Right lobe of liver (tissue), 6 donors: ENCODE measurements at places on chromosomes 13 and 19. TPM values are rescaled to one million over a fixed set of nuclear protein-coding genes. Genes with fewer than 3 reads are reported as not detected.

ZNF578 gene
- total RNA-seq, result not detected

PSG1 gene
- total RNA-seq, result not detected

CRLF1 gene
- not detected for total RNA-seq

RASGRP4 gene
- 1.5 TPM for total RNA-seq

ZFR2 gene
- total RNA-seq, result not detected

RNF113B gene
- total RNA-seq, result not detected

RGS9BP gene
- total RNA-seq, result not detected

ZNF816 gene
- 1.7 TPM for total RNA-seq

CYP4F3 gene
- total RNA-seq, result 277 TPM

ZNF823 gene
- total RNA-seq, result 3.9 TPM

CD37 gene
- 1.9 TPM for total RNA-seq

C19orf33 gene
- total RNA-seq, result not detected

SIGLEC8 gene
- total RNA-seq, result 0.55 TPM

ATP4B gene
- total RNA-seq, result not detected

DNAAF3 gene
- 2.0 TPM for total RNA-seq

KLK4 gene
- not detected for total RNA-seq

ZNF222 gene
- total RNA-seq, result 1.2 TPM

TECR gene
- 81.9 TPM for total RNA-seq

CEBPA gene
- total RNA-seq, result 53.9 TPM

ZNF98 gene
- not detected for total RNA-seq

PCDH20 gene
- total RNA-seq, result 1.7 TPM

ZNF837 gene
- 3.8 TPM for total RNA-seq

ZFP82 gene
- 0.26 TPM for total RNA-seq

LILRA2 gene
- total RNA-seq, result 1.8 TPM

TNFRSF19 gene
- 0.32 TPM for total RNA-seq

TPT1 gene
- 2,051 TPM for total RNA-seq

GGN gene
- total RNA-seq, result not detected

PABPC3 gene
- not detected for total RNA-seq

GDF15 gene
- total RNA-seq, result 1.6 TPM

RNF17 gene
- not detected for total RNA-seq

CILP2 gene
- 0.12 TPM for total RNA-seq

HRC gene
- total RNA-seq, result not detected

PTH2 gene
- total RNA-seq, result not detected

PALM gene
- 10.8 TPM for total RNA-seq

NLRP4 gene
- total RNA-seq, result not detected

EDNRB gene
- 18.3 TPM for total RNA-seq

PLK5 gene
- not detected for total RNA-seq

CEACAM3 gene
- 0.50 TPM for total RNA-seq

KLF1 gene
- not detected for total RNA-seq

FBXO17 gene
- 57.9 TPM for total RNA-seq

BCAM gene
- total RNA-seq, result 29.0 TPM

PRODH2 gene
- 281 TPM for total RNA-seq

CCDC159 gene
- total RNA-seq, result 21.9 TPM

METTL21C gene
- not detected for total RNA-seq

SMARCA4 gene
- 26.3 TPM for total RNA-seq

TEX29 gene
- total RNA-seq, result not detected

YJEFN3 gene
- 2.2 TPM for total RNA-seq

PINLYP gene
- total RNA-seq, result 0.81 TPM

NALCN gene
- 0.81 TPM for total RNA-seq

TMPRSS9 gene
- 0.50 TPM for total RNA-seq

ZNF607 gene
- 0.71 TPM for total RNA-seq

GARIN5A gene
- total RNA-seq, result 2.0 TPM

SWSAP1 gene
- 2.4 TPM for total RNA-seq

TGFBR3L gene
- total RNA-seq, result 2.6 TPM

MRPL57 gene
- total RNA-seq, result 12.7 TPM
